ENCODE measurements at places on chromosomes 16 and 17. TPM values are rescaled to one million over a fixed set of nuclear protein-coding genes. Genes with fewer than 3 reads are reported as not detected.

GRCh38 chr17:20074001-20074400 is 64.8 kb downstream of the SPECC1 start:
- no peaks in the 10 kb centered on the region for H3K36me3 ChIP-seq
- H3K4me3 ChIP-seq, result peak overlapping the region; percentile 6
- H3K27ac ChIP-seq, result peak overlapping the region; percentile 83
- H3K4me1 ChIP-seq, result peaks cover 39% of the 10 kb centered on the region
- DNase-seq, result no peak
- no peaks in the 10 kb centered on the region for H3K27me3 ChIP-seq

DNA sequence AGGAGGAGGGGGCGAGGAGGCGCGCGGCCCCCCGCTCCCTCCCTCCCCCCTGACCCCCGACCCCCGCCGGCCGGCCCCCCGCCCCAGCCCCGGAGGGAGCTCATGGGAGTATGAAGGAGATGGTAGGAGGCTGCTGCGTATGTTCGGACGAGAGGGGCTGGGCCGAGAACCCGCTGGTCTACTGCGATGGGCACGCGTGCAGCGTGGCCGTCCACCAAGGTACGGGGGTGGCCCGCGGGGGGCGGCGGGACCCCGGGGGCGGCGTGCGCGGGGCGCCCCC is 390 bp downstream of the MLLT6 start:
- H3K36me3 ChIP-seq, result no peaks in the 10 kb centered on the region
- H3K27me3 ChIP-seq, result no peaks in the 10 kb centered on the region
- no peak overlapping the region for H3K27ac ChIP-seq
- DNase-seq, result no peak

GRCh38 chr17:32631341-32632096 is 144.7 kb downstream of the CDK5R1 start:
- no peak for DNase-seq
- H3K4me1 ChIP-seq, result no peaks in the 10 kb centered on the region
- H3K4me3 ChIP-seq, result no peak overlapping the region
- no peak overlapping the region for H3K27ac ChIP-seq
- peaks cover 13% of the 10 kb centered on the region for H3K27me3 ChIP-seq
- no peaks in the 10 kb centered on the region for H3K36me3 ChIP-seq

GRCh38 chr16:66873685-66874055 is 6.6 kb upstream of the PDP2 start:
- no peaks in the 10 kb centered on the region for H3K36me3 ChIP-seq

DNA sequence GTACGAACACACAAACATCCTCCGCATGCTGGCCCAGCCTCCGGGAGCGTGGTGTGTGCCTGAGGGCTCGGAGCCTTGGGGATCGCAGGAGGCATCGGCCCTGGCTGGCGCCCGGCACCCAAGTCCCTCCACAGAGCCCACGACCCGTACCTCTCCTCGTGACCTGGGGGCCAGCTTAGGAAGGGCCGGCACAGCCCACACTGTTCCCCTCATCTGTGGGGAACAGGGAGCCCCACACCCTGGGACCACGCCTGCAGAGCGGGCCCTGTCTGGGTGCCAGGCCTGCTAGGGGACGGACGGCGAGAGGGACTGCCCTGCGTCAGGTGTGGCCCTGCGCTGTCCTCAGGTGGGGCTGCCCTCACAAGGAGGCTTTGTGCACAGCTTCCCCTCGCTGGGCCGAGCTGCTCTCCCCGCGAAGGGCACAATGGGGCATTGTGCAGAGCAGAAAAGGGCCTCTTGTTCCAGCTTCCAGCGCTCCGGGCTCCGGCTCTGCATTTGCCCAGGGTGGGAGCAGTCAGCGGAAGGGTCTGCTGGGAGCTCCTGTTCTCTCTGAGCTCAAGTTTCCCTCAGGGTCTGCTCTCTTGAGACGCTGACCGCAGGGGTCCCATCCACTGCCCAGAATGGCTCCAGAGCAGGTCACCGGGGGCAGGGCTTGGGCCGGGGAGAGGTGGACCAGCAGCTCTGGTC is 1.7 kb upstream of the LMF1 start:
- H3K4me3 ChIP-seq, result no peak overlapping the region
- H3K27me3 ChIP-seq, result no peaks in the 10 kb centered on the region
- no peaks in the 10 kb centered on the region for H3K36me3 ChIP-seq
- no peak for DNase-seq
- no peak overlapping the region for H3K27ac ChIP-seq
- H3K4me1 ChIP-seq, result peaks cover 28% of the 10 kb centered on the region

DNA sequence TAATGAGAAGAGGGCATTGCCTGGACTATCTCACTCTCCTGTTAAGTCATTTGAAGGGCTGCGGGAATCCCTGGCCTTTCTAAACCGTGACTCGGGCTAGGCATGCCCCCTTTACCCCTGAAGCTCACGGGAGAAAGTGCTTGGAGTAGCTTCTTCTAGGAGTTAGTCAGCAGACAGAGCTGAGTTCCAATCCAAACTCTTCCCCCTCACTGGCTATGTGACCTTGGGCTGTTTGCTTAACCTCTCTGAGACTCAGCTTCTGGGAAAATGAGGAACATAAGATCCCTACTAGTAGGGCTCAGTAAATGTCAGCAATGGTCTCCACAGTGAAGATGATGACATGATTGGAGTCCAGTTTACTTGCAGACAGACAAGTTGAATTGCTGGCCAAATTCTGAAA is 5.7 kb upstream of the B9D1 start:
- no peak for DNase-seq
- H3K36me3 ChIP-seq, result no peaks in the 10 kb centered on the region
- H3K4me3 ChIP-seq, result no peak overlapping the region

DNA sequence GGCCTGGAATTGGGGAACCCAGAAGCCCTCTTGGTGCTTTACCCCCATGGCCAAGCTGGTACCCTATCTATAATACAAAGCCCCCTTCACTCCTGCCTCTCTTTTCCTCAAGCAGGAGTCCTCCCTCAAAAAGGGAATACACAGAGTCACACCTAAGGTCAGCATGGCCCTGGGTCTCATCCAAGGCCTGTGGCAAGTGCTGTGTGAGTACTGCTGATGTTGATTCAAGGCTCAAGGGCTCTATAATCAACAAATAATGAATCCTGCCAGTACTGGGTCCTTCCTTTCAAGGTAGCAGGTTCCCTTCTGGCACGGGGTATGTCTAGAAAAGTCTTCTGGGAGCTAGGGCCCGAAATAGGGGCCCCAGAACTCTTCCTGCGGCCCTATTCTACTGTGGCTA is 187.3 kb downstream of the CYB561 start:
- H3K27me3 ChIP-seq, result no peaks in the 10 kb centered on the region
- no peak overlapping the region for H3K27ac ChIP-seq
- no peak overlapping the region for H3K4me3 ChIP-seq

DNA sequence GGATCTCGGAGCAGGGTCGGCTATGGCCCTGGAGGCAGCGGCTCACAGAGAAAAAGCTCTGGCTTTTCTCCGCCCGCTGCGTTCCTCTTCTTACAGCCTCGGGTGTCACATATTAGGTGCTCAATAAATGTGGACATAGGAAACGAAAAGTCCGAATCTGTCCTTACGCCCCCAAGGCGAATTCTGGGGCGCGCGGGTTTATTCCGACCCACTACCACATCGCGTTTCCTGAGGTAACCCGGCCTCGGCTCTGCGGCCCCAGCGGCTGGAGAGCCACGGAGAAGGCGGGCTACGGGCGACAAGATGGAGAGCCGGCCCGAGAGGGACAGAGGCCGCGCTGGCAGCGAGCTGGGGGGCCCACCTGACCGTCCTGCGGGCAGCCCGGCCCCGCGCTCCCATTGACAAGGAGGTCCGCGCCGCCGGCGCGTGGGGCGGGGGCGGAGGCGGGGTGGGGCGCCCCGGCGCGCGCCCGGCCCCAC is 573 bp upstream of the GNAO1 start:
- H3K36me3 ChIP-seq, result no peaks in the 10 kb centered on the region
- DNase-seq, result no peak
- H3K27me3 ChIP-seq, result peaks cover 2% of the 10 kb centered on the region
- H3K4me3 ChIP-seq, result peak overlapping the region; percentile 64
- H3K4me1 ChIP-seq, result no peaks in the 10 kb centered on the region

- H3K27ac ChIP-seq, result peak overlapping the region; percentile 64
- peaks cover 33% of the 10 kb centered on the region for H3K4me1 ChIP-seq
- DNase-seq, result no peak
- H3K27me3 ChIP-seq, result no peaks in the 10 kb centered on the region
- H3K36me3 ChIP-seq, result no peaks in the 10 kb centered on the region
These were observed 23.6 kb downstream of the CENPV start for GRCh38 chr17:16329519-16330271.

DNA sequence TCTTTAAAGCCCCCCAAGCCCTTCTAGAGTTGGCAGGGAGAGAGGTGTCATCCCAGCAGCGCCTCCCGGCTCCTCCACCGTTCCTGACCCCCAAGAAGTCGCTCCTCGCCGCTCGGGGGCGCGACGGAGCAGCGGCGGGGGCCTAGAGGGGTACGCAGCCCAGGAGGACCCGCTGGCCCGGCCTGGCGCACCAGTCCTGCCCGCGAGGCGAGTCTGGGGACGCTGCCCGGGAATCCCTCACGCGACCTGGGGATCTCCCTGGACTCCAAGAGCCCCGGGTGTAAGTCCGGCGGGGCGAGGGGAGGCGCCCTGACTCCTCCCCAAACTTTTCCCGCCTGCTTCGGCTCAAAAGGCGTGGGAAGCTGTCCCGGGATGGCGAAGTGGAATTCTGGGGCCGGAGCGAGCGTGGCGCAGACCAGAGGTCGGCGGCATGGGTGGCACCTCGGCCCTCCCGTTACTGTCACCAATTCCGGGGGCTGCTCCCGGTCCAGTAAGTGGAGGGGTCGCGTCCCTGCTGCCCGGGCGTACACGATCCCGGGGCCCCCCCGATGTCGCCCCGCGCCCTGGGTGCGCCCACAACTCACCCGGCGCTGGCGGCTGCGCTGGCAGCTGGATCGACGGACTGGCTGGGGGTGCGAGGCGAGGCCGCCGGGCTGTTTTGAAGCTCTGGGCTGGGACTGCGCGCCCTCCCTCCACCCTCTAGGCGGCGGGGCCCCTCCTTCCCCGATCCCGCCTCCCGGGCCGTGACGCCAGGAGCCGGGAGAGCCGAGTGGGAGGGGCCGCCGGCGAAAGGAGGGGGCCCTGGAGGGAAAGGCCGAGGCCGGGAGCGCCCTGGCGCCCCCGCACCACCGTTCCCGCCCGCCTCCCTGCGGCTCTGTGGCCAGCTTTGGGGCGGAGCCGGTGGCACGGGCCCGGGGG is at the start of gene EMP2:
Gene EMP2, minus strand, starts transcription at position 634 of the 918 bp plus-strand sequence. CDS start 32,981 bp downstream, outside the sequence.
- H3K27me3 ChIP-seq, result peaks cover 8% of the 10 kb centered on the region
- peaks cover 7% of the 10 kb centered on the region for H3K4me1 ChIP-seq
- no peaks in the 10 kb centered on the region for H3K36me3 ChIP-seq
- H3K4me3 ChIP-seq, result peak within 1 kb of the TSS; percentile 60
- no peak for DNase-seq

- no peaks in the 10 kb centered on the region for H3K27me3 ChIP-seq
- no peak for DNase-seq
- H3K27ac ChIP-seq, result no peak overlapping the region
- H3K4me1 ChIP-seq, result peaks cover 13% of the 10 kb centered on the region
- peaks cover 51% of the 10 kb centered on the region for H3K36me3 ChIP-seq
- H3K4me3 ChIP-seq, result no peak overlapping the region
These were observed 5.0 kb downstream of the TSR1 start for GRCh38 chr17:2331303-2331702.

DNA sequence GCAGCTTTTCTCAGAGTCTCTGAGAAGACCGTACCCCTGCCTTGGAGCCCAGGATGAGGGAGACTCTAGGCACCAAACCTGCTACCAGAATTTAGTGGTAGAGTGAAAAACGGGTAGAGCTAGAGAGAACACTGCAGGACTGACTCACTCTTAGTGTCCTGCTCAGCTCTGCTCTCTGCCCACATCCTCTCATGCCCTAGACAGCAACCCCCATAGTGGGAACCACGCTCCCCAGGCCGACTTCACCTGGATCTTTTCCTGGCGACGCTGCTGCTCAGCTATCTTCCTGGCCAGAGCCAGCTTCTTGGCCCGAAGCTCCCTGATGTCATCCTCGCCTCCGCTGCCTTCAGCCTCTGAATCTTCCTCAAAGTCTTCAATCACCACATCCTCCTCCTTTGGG is 26.7 kb downstream of the HIC1 start:
- H3K4me3 ChIP-seq, result no peak overlapping the region
- H3K4me1 ChIP-seq, result no peaks in the 10 kb centered on the region
- no peaks in the 10 kb centered on the region for H3K36me3 ChIP-seq
- no peaks in the 10 kb centered on the region for H3K27me3 ChIP-seq
- DNase-seq, result no peak

DNA sequence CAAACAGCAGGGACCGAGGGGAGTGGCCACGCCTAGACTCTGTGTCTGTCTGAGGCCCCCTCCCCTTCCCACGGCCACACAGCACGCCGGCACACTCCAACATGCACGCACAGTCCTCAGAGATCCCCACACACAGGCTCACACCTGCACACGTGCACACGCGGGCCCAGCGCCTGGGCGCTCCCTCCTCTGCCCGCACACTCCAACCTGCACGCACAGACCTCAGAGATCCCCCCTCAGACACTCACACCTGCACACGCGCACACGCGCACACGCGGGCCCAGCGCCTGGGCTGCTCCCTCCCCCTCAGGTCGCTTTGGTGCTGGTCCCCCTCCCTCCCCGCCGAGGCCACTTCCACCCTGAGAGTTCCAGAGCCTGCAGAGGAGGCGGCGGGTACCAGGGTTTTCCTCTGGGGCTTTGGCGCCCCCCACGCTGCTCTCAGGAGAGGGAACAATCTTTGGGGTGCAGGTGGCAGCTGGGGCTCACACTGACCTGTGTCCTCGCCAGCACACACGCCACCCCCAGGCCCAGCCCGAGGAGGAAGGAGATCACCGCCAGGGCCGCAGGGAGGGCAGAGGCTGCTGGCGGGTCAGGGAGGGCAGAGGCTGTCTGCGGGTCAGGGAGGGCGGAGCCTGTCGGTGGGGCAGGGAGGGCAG is 1.6 kb downstream of the CD7 start:
- no peaks in the 10 kb centered on the region for H3K36me3 ChIP-seq
- H3K27me3 ChIP-seq, result no peaks in the 10 kb centered on the region

DNA sequence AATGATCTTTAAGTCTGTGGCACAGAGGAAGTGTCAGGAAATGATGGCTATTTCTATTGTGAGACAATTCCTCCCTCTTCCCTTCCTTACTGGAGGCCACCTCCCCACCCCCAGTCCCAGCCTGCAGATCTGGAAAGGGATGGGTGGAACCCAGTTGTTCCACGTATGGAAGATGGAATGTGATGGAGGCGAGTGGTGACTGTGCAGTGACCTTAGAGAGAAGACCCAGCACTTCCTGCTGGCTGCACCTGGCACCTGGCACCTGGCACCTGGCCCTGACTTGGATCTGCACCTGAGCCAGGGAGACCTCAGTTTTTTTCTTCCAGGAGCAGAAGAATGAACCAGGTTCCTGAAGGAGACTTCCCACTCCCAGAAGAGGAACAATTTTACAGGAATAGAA is 33.0 kb upstream of the TMC5 start:
- H3K27ac ChIP-seq, result no peak overlapping the region
- H3K36me3 ChIP-seq, result no peaks in the 10 kb centered on the region
- 0 out of 2 replicates have a peak, but pooled peaks cover 4% of the 10 kb centered on the region for H3K27me3 ChIP-seq
- no peaks in the 10 kb centered on the region for H3K4me1 ChIP-seq
- DNase-seq, result no peak
- no peak overlapping the region for H3K4me3 ChIP-seq

- no peak overlapping the region for H3K27ac ChIP-seq
- no peaks in the 10 kb centered on the region for H3K36me3 ChIP-seq
- H3K4me3 ChIP-seq, result no peak overlapping the region
- no peak for DNase-seq
These were observed 32.8 kb downstream of the TMEM238L start for GRCh38 chr17:10771148-10771547.

- H3K27me3 ChIP-seq, result no peaks in the 10 kb centered on the region
- H3K4me3 ChIP-seq, result no peak overlapping the region
- H3K36me3 ChIP-seq, result no peaks in the 10 kb centered on the region
- no peak for DNase-seq
- no peaks in the 10 kb centered on the region for H3K4me1 ChIP-seq
These were observed 29.0 kb downstream of the HEXIM2 start for GRCh38 chr17:45190503-45191255.

The DOC2A gene
- total RNA-seq, result 3.2 TPM

The CDC6 gene
- 66.3 TPM for total RNA-seq

The TRPV3 gene
- total RNA-seq, result 0.31 TPM

The ZNF469 gene
- total RNA-seq, result 1.3 TPM

The NSF gene
- total RNA-seq, result 56.5 TPM

The DECR2 gene
- total RNA-seq, result 92.7 TPM

The SPNS2 gene
- 1.9 TPM for total RNA-seq

The PAQR4 gene
- total RNA-seq, result 51.8 TPM

The GAST gene
- total RNA-seq, result not detected

Data from Panc1 (cell line).